AML-193 (cell line): ENCODE measurements at places on chromosomes 2 and 18.

- no peak for DNase-seq
These were observed 70.3 kb upstream of the PSME4 start for GRCh38 chr2:54041135-54041534.

DNA sequence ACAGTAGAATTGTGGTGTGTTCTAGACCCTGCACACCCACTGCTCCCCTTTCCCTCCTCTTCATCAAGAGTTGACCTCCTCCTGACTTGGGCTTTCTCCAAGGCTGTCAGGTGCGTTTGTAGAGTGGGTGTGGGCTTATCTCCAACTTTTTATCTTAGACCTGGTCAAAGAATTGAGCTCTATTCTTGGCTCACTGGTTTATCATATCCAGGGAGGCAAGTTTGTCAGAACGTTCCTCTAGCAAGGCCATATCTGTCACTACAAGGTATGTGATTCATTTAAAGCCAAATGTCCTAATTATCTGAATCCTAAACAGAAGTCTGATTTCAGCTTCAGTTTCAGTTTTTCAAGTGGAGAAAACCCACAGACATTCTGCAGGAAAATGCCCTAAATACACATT is 117.1 kb upstream of the MGAT5 start:
- no peak for DNase-seq

DNA sequence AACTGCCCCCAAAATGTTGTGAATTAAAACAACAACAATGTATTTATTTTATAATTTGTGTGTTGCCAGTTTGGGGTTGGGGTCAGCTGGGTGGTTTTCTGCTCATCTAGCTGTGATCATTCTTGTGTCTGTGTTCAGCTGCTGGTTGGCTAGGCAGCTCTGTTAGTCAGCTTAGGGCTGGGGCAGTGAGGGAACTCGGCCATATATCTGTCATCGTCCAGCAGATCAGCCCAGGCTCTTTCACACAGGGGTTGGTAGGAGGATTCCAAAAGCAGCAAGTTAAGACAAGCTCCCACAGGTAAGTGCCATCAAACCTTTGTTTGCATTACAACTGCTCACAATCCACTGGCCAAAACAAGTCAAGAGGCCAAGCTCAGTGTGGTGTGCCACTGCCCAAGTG is 121.5 kb downstream of the LPIN1 start:
- DNase-seq: peak; percentile 36

DNA sequence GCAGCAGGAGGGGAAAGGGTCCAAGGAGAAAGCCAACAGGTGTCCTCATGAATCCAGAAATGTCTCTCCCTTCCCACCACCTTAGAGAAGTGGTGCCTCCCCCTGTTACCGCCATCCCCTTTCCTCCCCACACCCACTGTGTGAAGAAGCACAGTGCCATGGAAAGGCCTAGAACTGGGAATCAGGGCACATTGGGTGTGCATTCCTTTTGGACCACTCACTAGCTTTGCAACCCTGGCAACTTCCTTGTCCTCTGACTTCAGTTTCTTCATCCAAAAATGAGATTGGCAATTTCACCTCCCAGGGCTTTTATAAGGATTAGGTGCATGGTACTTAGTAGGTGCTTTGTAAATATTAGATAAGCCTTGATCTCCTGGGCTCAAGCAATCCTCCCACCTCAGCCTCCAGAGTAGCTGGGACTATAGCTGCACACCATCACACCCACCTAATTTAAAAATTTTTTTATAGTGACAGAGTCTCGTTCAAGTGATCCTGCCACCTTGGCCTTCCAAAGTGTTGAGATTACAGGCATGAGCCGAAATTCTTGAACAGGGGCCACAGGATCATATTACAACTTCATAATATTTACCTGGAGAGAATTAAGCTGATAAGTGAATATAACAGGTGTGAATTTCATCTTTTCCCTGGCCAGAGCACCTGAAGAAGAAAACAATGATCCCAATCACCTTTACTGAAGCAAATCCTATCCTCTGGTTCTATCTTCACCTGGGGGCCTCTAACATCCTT is 97.9 kb upstream of the TAF1B start:
- no peak for DNase-seq

GRCh38 chr2:43075811-43076585 is 150.4 kb downstream of the ZFP36L2 start:
- no peak for DNase-seq

- DNase-seq: no peak
These were observed 217.3 kb upstream of the HS6ST1 start for GRCh38 chr2:128535953-128536352.

DNA sequence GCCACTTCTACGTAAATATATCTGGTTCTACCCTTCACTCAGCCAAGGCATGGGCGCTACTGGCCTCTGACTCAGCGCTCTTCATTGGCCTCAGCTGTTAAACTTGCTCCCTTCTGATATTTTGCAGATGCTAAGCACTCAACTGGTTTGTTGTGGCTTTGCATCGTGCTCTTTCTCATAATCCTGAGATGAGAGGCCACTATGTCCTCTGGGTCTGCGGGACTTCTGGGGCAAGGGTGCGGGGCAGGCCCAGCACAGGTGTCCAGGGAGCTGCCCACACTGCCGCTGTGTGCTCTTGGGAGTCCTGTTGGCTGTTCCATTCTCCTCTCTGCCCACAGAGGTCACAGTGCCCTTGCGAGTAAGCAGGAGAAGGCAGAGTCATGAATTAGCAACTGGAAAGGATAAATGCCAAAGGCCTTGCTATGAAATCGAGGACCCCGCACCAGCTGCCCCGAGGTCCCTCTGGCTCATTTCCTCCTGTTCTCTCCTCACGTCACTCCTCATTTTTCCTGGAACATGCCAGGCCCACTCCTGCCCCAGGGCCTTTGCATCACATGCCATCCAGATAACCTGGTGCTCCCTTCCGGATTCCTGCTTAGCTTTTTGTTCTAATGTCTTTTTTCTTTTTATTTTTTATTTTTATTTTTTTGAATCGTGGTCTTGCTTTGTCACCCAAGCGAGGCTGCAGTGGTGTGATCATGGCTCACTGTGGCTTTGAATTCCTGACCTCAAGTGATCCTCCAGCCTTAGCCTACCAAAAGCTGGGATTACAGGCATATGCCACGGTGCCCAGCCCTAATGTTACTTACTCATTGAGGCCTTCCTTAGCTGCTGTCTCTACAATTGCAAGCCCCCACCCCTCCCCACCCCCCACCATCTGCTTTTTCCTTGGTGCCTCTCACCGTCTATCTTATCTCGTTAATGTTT is 34.9 kb upstream of the MAT2A start:
- no peak for DNase-seq

DNA sequence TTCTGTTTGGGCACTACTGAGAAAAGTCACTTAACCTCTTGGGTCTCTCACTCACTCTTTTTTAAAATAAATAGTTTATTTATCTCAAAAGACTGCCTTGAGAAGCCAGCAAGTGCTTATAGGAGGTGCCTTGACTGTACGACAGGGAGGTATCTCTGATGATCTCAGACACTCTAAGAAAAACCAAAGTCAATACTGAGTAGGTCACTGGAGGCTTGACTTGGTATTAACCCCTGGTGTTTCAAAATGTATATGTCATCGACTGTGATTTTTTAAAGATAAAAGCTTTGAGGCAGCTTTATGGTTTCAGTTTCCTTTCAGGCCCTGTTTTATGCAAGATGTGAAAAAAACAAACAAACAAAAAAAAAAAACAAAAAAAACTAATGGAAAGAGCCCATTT is 33.7 kb downstream of the MREG start:
- DNase-seq: no peak

GRCh38 chr2:46779447-46779941 is 136.1 kb downstream of the MCFD2 start:
- DNase-seq: no peak

DNA sequence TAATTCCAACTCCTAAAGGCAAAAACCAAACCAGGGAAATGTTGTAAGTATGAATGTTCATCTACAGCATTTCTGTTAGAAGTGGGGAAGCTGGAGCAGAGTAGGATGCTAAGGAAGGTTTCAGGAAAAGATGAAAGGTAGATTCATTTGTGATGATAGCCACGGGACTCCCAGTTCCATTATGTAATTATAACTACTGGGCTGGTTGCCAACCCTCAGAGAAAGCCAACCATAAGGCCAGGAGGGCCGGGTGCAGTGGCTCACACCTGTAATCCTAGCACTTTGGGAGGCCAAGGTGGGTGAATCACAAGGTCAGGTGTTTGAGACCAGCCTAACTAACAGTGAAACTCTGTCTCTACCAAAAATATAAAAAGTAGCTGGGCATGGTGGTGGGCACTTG is 288.9 kb upstream of the ETAA1 start:
- no peak for DNase-seq

DNA sequence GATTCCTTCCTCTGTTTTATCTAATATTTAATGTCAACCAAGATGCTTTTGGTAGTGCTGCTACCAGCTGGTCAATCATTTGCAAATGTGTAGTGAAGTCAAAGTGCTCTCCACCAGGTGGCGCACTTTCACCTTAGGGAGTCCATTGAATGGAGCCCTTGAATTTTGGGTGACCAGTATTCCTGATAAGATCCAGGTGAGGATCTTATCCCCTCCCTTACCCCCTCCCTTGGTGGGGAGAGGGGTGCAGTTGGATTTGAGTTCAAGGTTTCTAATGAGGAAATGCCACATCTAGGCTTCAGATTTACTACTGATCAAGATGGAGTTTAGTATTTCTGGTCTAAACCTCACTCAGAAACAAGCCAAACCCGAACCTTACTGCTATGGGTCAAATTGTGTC is 12.0 kb upstream of the E2F6 start:
- peak; percentile 22 for DNase-seq

GRCh38 chr18:55228191-55228590 is 268.9 kb upstream of the CCDC68 start:
- no peak for DNase-seq

- DNase-seq: no peak
These were observed at the start of gene TMEM237 for GRCh38 chr2:201643216-201643890. Gene TMEM237, minus strand, starts transcription at chr2:201643503. Its CDS starts 103 bp downstream, at chr2:201643400.

GRCh38 chr2:205078762-205079161 is 533.5 kb downstream of the PARD3B start:
- DNase-seq: no peak

DNA sequence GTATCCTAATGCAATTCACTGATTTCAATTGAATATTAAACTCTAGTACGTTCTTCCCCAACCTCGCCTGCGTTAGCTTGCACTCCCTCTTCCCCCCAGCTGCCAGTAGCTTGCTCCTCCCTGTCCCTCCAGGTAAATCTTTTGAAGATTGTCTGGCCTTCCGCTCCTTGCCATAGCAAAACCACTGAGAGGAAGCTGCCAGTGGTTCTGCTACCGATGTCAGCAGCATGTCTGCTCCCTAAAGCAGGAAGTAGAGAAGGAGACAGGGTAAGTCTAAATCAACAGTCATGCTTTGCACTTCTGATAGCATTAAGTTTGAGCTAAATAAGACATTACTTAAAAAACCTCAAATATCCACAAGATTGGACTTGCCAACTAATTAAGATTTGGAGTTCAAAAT is 89.1 kb downstream of the SCN2A start:
- DNase-seq: no peak

GRCh38 chr2:222391743-222392285 is 32.5 kb upstream of the SGPP2 start:
- peak; percentile 7 for DNase-seq

DNA sequence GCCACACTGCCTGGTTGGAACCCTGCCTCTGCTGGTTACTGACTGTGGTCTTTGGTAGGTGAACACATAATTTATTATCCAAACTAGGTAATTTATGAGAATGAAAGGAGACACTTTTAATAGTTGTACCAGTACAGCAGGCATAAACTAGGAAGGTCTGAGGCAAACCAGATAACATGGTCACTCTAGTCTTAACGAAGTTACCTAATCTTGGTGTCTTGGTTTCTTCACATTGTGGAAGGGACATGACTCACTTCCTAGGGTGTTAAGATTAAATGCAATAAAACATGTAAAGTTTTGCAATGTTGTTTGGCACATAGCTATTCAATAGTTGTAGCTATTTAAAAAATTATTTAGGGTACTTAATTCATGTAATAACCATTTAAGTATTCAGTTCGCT is 23.3 kb downstream of the SPTBN1 start:
- peak; percentile 80 for DNase-seq

DNA sequence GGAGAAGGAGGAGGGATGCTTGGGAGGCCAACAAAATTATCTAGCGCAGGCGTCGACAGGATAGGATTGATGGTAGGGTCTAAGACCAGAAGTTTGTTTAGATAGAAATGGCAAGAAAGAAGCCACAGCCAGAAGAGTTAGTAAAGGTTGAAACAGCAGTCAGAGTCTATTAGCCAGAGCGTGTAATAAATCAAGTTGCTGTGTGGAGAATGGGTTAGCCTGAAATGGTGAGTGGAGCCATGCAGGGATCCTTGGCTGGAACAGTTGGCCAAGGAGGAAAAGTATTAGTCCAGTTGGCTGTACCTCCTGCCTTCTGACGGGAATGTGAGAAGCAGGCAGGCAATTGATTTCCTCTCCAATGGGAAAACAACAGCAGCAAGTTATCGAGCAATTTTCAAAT is 190.7 kb upstream of the CCDC68 start:
- no peak for DNase-seq
